Activated CD4-positive, alpha-beta T cell treated with anti-CD3 and anti-CD28 coated beads for 36 hours (primary cell): ENCODE measurements at places on chromosomes 7 and 10. TPM values are rescaled to one million over a fixed set of nuclear protein-coding genes. Genes with fewer than 3 reads are reported as not detected.

GRCh38 chr7:127781081-127781480 lies 129.1 kb downstream of the SND1 start:
- no peak for DNase-seq

DNA sequence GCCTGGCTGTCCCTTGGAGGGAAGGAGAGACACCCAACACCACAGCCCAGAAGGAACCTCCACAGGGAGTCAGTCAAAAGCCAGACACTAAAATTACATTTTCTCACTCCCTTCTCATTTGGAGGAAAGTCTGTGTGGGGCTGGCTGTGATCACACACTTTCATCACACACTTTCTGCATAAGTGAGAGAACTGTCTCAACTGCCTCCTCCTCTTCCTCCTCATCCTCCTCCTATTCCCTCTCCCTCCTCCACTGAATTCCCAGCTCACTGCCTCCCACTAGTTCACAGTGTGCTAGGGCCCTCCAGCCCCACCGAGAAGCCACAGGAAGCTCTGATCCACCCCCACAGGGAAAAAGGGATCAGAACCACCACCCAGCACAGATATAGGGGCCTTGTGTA lies 91.6 kb downstream of the KCNMA1 start:
- no peak for DNase-seq

DNA sequence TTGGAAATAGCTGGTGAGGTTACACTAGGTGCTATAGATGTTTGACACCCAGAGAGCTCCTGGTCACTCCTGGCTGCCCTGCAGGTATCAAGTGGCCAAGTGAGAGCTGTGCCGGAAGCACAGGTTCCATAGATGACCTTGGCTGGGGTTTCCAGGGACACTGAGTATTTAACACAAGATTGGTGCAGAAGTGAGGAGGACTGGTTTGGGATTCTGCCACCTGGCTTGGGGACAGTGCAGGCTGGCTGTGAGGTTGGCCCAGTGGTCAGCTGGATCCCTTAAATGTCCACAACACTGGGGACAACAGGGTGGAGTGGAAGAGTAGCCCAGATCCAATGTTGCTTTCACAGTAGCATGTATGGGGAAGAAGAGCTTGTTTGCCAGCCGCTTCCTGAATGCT lies 5.3 kb upstream of the ACHE start:
- DNase-seq: no peak

The VSTM4 gene
- 0.07 TPM for total RNA-seq

The NPY gene
- not detected for total RNA-seq

The ZNF277 gene
- 21.4 TPM for total RNA-seq

The PLEKHS1 gene
- 0.07 TPM for total RNA-seq
